ENCODE measurements at places on chromosomes 11 and 22.

GRCh38 chr11:126578426-126578825 lies 222.9 kb downstream of the ST3GAL4 start:
- DNase-seq, result no peak

- no peak for DNase-seq
These were observed 20.6 kb downstream of the FLRT1 start for GRCh38 chr11:64056213-64056785.

GRCh38 chr11:95257456-95257971 lies 26.5 kb upstream of the SESN3 start:
- no peak for DNase-seq

- no peak for DNase-seq
These were observed 163.8 kb downstream of the BRD1 start for GRCh38 chr22:49663823-49664222.

DNA sequence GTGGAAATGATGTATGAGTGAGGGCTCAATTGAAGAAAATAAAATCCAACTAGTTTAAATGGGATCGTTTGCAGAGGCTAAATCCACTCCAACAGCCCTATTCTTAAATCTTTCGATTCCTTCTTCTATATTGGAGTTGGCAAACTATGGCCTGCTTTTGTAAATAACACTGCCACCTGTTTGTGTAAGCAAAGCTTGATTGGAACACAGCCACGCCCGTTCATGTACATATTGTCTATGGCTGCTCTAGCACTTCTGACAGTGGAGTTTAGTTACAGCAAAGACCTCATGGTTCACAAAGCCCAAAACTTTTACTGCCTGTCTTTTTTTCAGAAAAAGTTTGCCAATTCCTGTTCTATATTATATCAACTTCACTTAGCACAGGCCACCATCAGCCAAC lies 40.6 kb upstream of the RCN1 start:
- DNase-seq, result no peak

Measured in suppressor macrophage treated with lipopolysaccharide for 1 hour (primary cell).